ENCODE measurements at places on chromosomes 6 and 20.
A peak's percentile ranks its signal among the peaks of the same experiment; 100 is the strongest.

DNA sequence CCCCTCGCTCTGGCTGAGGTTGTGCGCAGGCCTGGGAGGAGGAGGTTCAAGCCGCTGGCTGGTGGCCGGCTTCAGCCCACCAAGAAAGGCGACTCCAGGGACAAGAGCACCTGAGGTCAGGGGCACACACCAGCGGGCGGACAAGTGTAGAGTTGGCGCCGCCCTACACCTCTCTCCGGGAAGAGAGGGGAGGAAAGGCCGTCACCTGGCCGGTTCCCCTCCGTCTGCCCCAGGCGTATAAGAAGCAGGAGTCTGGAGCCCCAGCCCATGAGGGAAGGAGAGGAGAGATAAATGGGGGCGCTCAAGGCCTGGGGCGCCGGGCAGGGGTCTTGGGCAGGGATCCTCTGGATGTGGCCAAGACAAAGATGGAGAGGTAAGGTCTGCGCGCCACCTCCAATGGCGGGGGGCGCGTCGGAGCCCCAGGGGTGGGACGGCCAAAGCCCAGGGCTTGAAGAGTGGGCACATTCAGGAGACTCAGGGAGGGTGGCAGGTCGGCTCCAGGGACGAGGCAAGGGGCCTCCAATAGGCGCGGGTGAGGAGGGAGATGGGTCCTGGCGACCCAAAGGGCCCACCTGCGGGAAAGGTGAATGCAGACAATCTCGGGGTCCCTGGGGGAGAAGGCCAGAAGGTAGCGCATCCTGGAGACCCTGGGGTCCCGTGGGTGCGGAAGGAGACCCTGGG lies 826 bp downstream of the RIMS4 start:
- DNase-seq, result no peak

DNA sequence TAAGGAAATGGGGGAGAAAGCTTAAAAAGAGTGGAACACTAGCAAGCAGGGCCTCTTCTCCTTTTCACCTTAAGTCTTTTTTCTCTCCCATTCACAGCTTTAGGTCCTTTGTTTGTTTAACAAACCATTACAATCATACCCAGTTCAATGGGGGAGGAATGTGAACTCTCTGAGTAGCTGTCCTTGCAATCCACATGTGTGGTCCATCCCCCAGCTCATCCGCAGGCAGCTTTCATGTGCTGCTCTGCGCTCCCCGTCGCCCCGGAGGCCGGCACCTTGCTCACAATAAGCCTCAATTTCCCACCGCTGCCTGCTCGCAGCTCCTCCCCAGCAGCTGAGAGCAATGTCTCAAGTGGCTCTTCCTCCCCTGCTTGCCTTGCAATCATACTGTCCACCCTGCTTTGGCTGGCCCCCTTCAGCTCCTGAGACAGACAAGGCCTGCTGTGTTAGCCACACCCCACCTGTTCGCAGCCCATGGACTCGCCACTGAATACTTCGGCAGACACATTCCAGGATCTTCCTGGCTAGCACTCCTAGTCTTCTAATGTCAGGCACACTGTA lies 49.1 kb downstream of the PLAGL1 start:
- no peak for DNase-seq

DNA sequence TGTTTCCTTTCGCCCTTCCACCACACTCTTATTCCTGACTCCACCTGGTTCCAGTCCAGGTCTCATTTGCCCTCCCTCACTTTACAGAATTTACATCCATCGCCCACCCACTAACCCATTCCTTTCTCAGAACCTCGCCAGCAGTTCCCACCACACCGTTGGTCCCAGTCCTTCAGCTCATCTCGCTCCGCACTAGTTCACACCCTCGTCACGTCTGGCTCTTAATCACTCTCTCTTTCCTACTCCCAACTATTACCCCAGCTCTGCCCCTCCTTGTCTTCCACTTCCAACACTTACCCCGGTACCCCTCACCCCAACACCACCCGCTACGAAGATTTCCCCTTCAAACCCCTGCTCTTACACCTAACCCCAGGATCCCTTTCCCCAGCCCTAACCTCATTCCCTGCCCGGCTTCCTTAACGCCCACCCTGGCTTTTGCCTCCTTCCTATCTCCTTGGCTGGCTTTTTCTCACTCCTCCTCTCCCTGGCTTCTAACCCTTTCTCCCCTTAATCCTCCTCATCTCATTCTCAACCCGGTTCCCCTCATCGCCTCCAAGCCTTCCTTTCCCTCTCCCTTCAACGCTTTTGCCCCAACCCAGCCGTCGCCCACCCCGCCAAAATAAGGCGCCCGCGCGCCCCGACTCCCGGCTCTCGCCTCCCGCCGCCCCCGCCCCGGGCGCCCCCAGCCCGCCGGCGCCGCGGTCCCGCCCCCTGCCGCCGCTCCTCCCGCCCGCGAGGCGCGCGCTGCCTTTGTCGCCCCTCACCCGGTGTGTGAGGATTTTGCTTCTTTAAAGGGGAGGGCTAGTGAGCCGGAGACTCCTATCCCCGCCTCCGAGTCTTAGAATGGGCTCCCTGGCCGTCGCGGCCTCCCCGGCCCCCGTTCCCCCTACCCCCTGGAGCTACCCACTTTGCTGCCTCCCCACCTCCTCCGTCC lies 542 bp downstream of the USP49 start:
- peak; percentile 9 for DNase-seq

GRCh38 chr6:151379933-151380847 lies 11.2 kb downstream of the ZBTB2 start:
- DNase-seq, result no peak

DNA sequence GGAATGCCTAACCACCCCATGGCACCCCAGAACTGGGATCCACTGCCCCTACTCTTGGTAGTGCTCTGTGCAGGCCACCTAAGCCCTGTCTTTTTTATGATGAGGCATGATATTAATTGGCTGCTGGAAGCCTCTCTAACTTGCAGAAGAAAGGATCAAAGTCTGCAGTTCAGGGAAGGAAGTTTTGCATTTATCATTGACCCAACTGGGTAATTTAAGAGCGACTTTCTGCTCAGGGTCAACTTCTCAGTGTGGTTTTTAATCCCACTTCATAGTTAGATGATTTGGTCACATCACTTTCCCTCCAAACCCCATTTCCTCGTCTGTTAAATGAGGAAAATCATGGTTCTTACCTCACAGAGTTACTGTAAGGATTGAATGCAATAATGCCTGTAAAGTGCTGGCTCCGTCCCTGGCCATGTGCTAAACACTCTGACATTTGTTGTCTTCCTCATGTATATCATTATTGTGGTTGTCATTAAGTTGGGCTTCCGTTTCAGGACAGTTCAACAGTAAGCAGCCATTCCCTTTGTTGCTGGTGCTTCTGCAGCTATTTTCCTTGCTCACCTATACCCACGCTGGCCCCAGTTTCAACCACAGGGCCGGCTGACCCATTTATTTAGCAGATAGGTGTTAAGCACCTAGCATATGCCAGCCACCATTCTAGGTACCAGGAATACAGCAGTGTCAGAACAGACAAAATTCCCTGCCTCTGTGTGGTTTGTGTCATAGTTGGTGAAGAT lies 14.2 kb downstream of the E2F3 start:
- no peak for DNase-seq

GRCh38 chr20:5722927-5723326 lies 27.3 kb upstream of the SHLD1 start:
- no peak for DNase-seq

DNA sequence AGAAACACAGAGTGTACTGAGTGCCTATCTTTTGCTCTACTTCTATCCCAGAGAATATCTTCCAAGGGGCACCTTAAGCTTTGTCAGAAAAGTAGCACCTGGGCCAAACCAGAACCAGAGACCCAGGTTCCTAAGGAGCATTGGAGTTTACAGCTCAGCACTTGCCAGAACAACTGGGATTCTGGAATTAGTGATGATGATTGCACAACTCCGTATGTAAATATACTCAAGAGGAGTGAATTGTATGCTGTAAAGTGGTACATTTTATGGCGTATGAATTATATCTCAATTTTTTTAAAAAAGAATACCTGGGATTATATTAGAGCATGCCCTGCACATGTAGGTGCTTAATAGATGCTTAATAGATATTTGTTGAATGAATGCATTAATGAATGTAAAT lies 36.2 kb upstream of the EPB41L1 start:
- no peak for DNase-seq

DNA sequence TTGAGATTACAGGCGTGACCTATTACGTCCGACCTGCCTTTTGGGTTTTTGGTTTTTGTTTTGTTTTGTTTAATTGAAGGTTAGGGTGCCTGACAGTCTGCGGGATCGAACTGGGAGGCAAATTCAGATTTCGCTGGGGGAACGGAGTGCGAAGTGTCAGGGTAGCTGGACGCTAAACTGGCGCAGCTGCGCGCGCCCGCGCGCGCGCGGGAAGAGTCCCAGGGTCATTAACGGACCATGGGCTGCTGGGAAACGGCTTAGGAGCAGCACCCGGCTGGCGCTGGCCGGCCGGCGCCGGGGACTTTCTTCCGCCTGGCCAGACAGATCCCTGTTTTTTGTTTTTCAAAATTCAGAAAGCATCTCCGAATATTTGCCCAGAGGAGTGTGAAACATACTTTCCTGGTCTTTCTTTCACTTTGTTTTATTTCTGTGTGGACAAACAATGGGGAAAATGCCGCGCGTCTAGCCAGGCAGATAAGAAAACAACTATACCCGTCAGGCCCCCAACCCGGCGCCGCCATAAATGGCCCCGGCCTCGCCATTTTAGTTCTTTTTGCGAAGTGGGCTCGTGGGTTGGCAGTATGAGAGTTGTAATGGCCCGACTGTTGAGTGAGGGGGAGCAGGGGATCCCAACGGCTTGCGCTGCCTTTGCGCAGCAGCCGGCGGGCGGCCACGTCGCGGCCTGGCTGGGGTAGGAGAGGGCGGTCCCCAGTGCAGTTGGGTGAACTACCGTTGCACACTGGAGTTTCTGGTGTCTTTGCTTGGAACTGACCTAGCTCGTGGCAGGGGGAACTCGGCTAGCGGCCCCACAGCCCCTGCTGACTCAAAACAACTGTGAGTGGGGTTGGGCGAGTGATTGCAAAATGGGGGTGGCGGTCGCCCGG lies 7.1 kb downstream of the HSPA1B start:
- DNase-seq, result peak; percentile 72

DNA sequence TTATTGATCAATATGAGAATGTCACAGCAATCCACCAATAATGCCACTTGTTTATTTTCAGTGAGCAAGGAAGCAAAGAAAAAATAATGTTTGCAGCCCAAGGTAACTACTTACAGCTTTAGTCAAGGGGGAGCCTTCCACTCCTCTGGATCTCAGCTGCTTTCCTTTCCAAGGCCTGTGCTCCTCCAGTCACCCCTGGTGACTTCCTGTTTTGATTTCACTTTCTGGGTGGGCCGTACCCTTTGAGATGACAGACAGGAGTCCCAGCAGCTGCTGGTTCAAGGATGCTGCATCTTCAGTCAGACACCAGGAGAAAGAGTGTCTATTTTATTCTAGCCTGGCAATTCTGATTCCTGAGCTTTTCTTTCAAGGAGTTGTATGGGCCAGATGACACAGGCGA lies 5.6 kb upstream of the VNN2 start:
- DNase-seq, result no peak

- no peak for DNase-seq
Measured at GRCh38 chr20:615514-615913, 5.4 kb upstream of the TCF15 start.

GRCh38 chr6:33481192-33481591 lies 26.8 kb downstream of the ZBTB9 start:
- no peak for DNase-seq

DNA sequence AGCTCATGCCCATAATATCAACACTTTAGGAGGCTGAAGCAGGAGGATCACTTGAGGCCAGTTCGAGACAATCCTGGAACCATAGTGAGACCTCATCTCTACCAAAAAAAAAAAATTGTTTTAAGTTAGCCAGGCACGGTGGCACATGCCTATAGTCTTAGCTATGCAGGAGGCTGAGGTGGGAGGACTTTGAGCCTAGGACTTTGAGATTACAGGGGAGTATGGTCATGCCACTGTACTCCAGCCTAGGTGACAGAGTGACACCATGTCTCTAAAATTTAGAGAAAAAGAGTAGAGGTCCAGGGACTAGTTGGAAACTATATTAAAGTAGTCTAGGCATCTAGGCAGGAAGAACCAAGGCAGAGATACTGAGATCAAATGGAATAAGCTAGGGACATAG lies 121.6 kb downstream of the SLC16A10 start:
- no peak for DNase-seq

- DNase-seq, result peak; percentile 29
Measured at GRCh38 chr6:11585426-11586016, 48.0 kb downstream of the TMEM170B start.

GRCh38 chr20:12936020-12936419 lies 72.8 kb upstream of the SPTLC3 start:
- no peak for DNase-seq

GRCh38 chr20:12882832-12883506 lies 125.8 kb upstream of the SPTLC3 start:
- no peak for DNase-seq

GRCh38 chr6:47363736-47364135 lies 54.0 kb upstream of the TNFRSF21 start:
- no peak for DNase-seq

- DNase-seq, result no peak
Measured at GRCh38 chr20:1474817-1475603, 8.4 kb upstream of the NSFL1C start.

Measured in endothelial cell (in vitro differentiated cells).